ENCODE measurements at places on chromosomes 2 and 18. TPM values are rescaled to one million over a fixed set of nuclear protein-coding genes. Genes with fewer than 3 reads are reported as not detected.

DNA sequence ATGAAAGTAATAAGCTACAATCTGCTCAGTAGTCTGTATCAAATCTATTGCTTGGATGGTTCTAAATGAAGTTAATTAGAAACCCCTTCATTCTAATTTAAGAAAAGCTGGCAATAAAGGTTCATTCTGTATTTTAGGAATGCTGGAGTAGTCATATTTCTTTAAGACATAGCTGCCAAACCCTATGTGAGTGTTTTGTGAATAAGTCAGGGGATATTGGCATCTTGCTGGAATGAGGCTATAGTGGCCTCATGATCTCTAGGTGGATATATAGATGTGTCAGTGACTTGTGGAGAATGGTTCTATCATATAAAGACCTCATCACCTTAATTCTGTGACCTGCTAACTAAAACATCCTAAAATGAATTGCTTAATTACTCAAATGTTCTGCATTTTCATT lies 196.3 kb downstream of the PDE1A start:
- no peak for DNase-seq

The INO80B gene
- 19.0 TPM for polyA plus RNA-seq

DNA sequence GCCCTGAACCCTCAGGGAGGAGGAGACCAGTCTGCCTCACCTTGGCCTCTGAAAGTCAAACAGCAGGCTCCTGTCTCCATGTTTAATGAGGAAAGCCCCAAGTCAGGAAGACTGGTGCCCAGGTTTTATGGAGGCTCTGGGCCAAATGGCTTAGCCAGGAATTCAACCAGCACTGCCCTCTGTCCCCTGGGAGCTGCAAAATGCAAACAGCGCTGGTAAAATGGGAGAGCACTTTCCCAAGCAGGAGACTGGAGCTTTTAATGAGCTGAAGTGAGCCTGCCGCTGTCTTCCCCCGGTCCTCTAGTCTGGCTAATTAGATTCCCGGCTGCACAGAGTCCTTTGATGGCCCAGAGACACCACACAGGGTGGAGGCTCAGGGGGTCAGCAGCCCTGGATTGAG lies 276.0 kb upstream of the TRIB2 start:
- no peak for DNase-seq

DNA sequence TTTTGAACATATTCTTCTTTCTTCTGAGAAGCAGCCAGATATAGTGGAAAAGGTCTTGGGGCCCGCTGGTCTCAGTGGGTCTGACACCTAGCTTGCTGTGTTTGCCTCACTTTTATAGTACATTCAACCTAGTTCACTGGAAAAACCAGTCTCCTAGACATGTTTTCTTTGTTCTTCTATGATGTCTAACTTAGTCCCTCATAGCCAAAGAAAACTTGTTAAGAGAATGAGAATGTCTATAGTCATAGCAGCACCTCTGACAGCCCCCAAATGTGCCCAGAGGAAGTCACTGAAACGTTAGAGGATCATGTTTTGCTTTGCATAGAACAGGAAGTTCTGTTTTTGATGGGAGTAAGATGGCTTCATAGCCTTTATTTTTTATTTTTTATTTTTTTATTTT lies 40.3 kb downstream of the TNFRSF11A start:
- DNase-seq, result no peak

DNA sequence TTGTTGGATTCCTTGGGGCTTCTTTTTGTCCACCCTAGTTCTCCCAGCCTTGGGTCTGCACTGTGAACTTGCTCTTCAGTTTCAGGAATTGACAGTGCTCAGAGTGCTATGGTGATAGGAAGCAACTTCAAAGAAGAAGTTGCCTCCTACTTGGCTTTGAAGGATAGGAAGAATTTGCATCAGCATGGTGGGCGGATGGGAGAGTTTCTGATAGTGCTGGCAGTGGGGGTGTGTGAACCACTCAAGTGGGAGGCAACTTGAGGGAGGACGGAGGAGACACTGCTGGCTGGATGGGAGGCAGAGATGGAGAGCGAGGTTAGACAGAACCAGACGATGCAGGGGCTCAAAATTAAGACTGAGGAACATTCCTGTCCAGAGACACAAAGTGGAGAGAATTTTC lies 164.4 kb upstream of the SKOR2 start:
- DNase-seq, result no peak

The PAX8 gene
- polyA plus RNA-seq, result 1.9 TPM

The ZCCHC2 gene
- 8.7 TPM for polyA plus RNA-seq

DNA sequence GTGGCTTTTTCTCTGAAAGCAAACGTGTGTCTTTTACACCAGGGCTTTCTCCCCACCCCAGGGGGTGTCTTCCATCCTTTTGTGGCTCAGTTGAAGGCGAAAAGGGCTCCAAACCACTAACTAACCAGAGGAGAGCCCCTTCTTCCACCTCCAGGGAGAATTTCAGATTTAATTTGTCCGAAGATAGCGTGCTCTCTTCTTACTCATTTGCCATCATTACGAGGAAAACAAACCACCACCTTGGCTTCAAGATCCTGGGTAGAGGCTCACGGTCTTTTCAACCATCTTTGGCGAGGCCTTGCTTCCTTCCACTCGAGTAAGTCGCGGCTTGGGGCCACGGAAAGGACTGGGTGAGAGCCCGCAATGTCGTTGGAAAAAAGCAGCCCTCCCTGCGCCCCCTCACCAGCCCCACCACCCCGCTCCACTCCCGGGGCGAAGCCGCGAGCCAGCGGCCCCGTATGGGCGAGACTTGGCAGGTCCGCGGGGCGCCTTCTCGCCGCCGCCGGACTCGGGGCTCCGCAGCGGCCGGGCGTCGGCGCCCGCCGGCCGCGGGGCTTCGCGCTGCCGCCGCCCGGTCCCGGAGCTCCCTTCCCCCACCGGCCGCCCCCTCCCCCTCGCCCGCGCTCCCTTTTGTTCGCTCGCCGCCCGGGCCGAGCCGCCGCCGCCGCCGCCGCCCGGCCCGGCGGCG lies 1.7 kb upstream of the ZNF532 start:
- no peak for DNase-seq

The NHEJ1 gene
- polyA plus RNA-seq, result 11.6 TPM

The REEP1 gene
- 76.7 TPM for polyA plus RNA-seq

- DNase-seq, result no peak
Observed at GRCh38 chr2:134216152-134216829, 37.6 kb upstream of the MGAT5 start.

- no peak for DNase-seq
Observed at GRCh38 chr2:213229814-213230213, 54.5 kb upstream of the SPAG16 start.

The OTOS gene
- polyA plus RNA-seq, result not detected

- DNase-seq, result no peak
Observed at GRCh38 chr2:110712737-110713136, 19.6 kb upstream of the ACOXL start.

Measured in forelimb muscle (tissue), 1 donor.